ENCODE measurements at places on chromosomes 4 and X. TPM values are rescaled to one million over a fixed set of nuclear protein-coding genes. Genes with fewer than 3 reads are reported as not detected.

The NAP1L2 gene
- total RNA-seq = 4.7 TPM

The SH3D19 gene
- 86.4 TPM for total RNA-seq

The CSAG3 gene
- not detected for total RNA-seq

The MAGEC2 gene
- not detected for total RNA-seq

The TBC1D9 gene
- 22.1 TPM for total RNA-seq

The TLR6 gene
- total RNA-seq = 8.3 TPM

The FAM47A gene
- not detected for total RNA-seq

The PHOX2B gene
- 0.49 TPM for total RNA-seq

GRCh38 chr4:8047837-8048678 lies 108.4 kb upstream of the AFAP1 start:
- H3K4me1 ChIP-seq = peaks cover 15% of the 10 kb centered on the region
- no peak overlapping the region for H3K4me3 ChIP-seq
- no peak overlapping the region for H3K27ac ChIP-seq
- DNase-seq = no peak
- no peaks in the 10 kb centered on the region for H3K27me3 ChIP-seq
- H3K36me3 ChIP-seq = no peaks in the 10 kb centered on the region

DNA sequence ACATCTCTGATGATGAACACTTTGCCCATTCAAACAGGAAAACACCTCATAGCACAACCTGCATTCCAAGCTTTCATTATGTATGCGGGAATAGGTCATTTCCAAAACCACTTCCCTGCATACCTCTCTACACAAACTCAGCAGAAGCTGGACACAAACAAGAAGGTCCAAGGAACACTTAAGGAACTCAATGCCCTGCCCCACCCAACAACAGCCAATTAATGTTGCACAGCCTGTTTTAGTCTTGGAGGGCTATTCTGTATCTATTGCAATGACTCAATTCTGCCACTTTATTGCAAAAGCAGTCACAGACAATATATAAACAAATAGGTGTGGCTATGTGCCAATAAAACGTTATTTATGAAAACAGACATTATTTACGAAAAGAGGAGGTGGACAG lies 16.7 kb downstream of the OPHN1 start:
- H3K27ac ChIP-seq = no peak overlapping the region
- no peaks in the 10 kb centered on the region for H3K36me3 ChIP-seq
- H3K27me3 ChIP-seq = no peaks in the 10 kb centered on the region
- no peak for DNase-seq
- peaks cover 4% of the 10 kb centered on the region for H3K4me1 ChIP-seq

- H3K27ac ChIP-seq = peak overlapping the region; percentile 76
- no peaks in the 10 kb centered on the region for H3K27me3 ChIP-seq
- H3K4me3 ChIP-seq = no peak overlapping the region
- no peaks in the 10 kb centered on the region for H3K36me3 ChIP-seq
- H3K4me1 ChIP-seq = peaks cover 39% of the 10 kb centered on the region
Observed at GRCh38 chr4:52838729-52839586, 23.2 kb upstream of the RASL11B start.

- H3K4me3 ChIP-seq = no peak overlapping the region
- H3K36me3 ChIP-seq = no peaks in the 10 kb centered on the region
- no peaks in the 10 kb centered on the region for H3K27me3 ChIP-seq
- no peak for DNase-seq
- no peaks in the 10 kb centered on the region for H3K4me1 ChIP-seq
Observed at GRCh38 chr4:180581061-180581460, 1662.1 kb upstream of the TENM3 start.

DNA sequence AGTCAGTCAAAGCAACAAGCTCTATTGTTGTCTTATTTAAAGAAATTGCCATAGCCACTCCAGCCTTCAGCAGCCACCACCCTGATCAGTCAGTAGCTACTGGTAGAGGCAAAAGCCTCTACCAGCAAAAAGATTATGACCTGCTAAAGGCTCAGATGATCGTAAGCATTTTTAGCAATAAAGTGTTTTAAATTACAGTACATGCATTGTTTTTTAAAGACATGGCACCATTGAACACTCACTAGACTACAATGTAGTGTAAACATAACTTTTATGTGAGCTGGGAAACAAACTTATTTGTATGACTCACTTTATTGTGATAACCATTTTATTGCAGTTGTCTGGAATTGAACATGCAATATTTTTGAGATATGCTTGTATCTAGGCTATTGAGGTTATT lies 32.3 kb upstream of the DYNLT3 start:
- no peaks in the 10 kb centered on the region for H3K27me3 ChIP-seq
- H3K36me3 ChIP-seq = no peaks in the 10 kb centered on the region
- no peak overlapping the region for H3K4me3 ChIP-seq
- no peak overlapping the region for H3K27ac ChIP-seq
- H3K4me1 ChIP-seq = no peaks in the 10 kb centered on the region

- no peak for DNase-seq
- no peak overlapping the region for H3K4me3 ChIP-seq
- no peaks in the 10 kb centered on the region for H3K27me3 ChIP-seq
Observed at GRCh38 chr4:55725057-55725456, 89.0 kb upstream of the NMU start.

GRCh38 chr4:8039853-8040252 lies 100.2 kb upstream of the AFAP1 start:
- no peak overlapping the region for H3K4me3 ChIP-seq
- H3K4me1 ChIP-seq = no peaks in the 10 kb centered on the region
- H3K36me3 ChIP-seq = no peaks in the 10 kb centered on the region
- no peak overlapping the region for H3K27ac ChIP-seq
- H3K27me3 ChIP-seq = no peaks in the 10 kb centered on the region
- no peak for DNase-seq

DNA sequence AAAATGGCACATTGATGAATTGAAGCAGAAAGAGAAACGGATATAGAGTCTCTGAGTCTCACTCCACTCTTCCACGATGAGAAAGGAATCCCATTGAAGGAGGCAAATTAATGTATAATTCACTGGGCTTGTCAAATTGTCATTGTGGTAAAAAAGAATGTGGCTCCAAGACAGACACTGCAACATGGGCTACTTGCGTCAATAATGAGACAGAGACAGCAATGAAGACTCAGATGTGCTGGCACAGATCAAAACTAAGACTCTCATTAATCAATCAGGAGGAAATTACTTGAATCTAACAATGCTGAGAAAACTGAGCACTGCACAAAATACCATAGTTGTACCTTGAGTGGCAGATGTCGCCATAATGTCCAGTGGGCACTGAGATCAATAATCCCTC lies 1485.5 kb downstream of the TECRL start:
- H3K27me3 ChIP-seq = no peaks in the 10 kb centered on the region
- DNase-seq = no peak
- no peaks in the 10 kb centered on the region for H3K4me1 ChIP-seq
- H3K4me3 ChIP-seq = no peak overlapping the region
- H3K27ac ChIP-seq = no peak overlapping the region
- H3K36me3 ChIP-seq = no peaks in the 10 kb centered on the region

GRCh38 chrX:130704053-130705038 lies 198.7 kb downstream of the ENOX2 start:
- no peak overlapping the region for H3K27ac ChIP-seq
- H3K36me3 ChIP-seq = no peaks in the 10 kb centered on the region
- DNase-seq = no peak
- no peak overlapping the region for H3K4me3 ChIP-seq

GRCh38 chr4:88653371-88653946 lies 44.2 kb downstream of the NAP1L5 start:
- H3K27me3 ChIP-seq = no peaks in the 10 kb centered on the region
- no peak overlapping the region for H3K27ac ChIP-seq
- DNase-seq = no peak
- H3K4me3 ChIP-seq = no peak overlapping the region
- no peaks in the 10 kb centered on the region for H3K4me1 ChIP-seq

GRCh38 chr4:101158507-101158906 lies 188.8 kb downstream of the PPP3CA start:
- H3K4me1 ChIP-seq = peaks cover 65% of the 10 kb centered on the region
- no peak for DNase-seq
- no peaks in the 10 kb centered on the region for H3K27me3 ChIP-seq
- no peak overlapping the region for H3K27ac ChIP-seq

DNA sequence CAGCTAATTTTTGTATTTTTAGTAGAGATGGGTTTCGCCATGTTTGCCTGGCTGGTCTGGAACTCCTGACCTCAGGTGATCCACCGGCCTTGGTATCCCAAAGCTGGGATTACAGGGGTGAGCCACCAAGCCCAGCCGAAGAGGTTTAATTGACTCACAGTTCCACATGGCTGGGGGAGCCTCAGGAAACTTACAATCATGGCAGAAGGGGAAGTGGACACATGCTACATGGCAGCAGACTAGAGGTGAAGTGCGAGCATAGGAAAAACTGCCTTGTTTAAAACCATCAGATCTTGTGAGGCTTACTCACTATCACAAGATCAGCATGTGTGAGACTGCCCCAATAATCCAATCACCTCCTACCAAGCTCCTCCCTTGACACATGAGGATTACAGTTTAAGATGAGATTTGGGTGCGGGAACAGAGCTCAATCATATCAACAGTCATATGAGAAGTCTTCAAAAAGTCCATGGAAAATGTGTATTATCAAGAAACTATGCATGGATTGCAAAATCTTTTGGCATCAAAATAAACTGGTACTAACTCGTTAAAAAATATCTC lies 25.8 kb upstream of the RPL39 start:
- no peaks in the 10 kb centered on the region for H3K27me3 ChIP-seq
- H3K36me3 ChIP-seq = no peaks in the 10 kb centered on the region
- no peaks in the 10 kb centered on the region for H3K4me1 ChIP-seq
- H3K4me3 ChIP-seq = no peak overlapping the region
- H3K27ac ChIP-seq = no peak overlapping the region

DNA sequence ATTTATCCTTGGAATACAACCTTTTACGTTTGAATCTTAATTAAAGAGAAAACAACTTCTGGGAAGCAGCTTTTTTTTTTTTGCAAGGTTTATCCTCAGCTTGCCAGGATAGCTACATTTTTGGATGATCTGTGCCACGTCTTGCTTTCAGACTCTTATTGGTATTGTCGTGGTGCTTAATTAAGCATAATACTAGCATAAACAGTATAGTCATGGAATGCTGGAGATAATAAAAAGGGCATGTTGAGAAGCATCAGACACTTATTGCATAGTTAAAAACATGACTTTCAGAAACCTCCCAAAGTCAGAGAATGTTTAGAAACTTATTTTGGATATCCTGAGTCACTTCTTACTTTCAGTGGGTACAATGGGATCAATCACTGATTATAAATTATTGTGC lies 77.0 kb downstream of the PALLD start:
- no peak overlapping the region for H3K27ac ChIP-seq
- no peak for DNase-seq
- no peaks in the 10 kb centered on the region for H3K36me3 ChIP-seq
- peaks cover 15% of the 10 kb centered on the region for H3K4me1 ChIP-seq
- no peaks in the 10 kb centered on the region for H3K27me3 ChIP-seq

Data from vagina (tissue), 2 donors.